ENCODE measurements at places on chromosomes 4 and X.

GRCh38 chr4:183961795-183962194 lies 56.7 kb downstream of the STOX2 start:
- DNase-seq, result no peak

GRCh38 chr4:70297576-70297975 lies 37.2 kb upstream of the CABS1 start:
- DNase-seq, result no peak

- DNase-seq, result no peak
Measured at GRCh38 chr4:10225096-10225495, 108.5 kb upstream of the WDR1 start.

- no peak for DNase-seq
Measured at GRCh38 chrX:20500949-20501348, 234.2 kb upstream of the RPS6KA3 start.

GRCh38 chr4:61953386-61953785 lies 753.3 kb downstream of the ADGRL3 start:
- DNase-seq, result no peak

- no peak for DNase-seq
Measured at GRCh38 chr4:85860066-85860740, 385.3 kb downstream of the ARHGAP24 start.

- DNase-seq, result no peak
Measured at GRCh38 chrX:155747520-155747919, 133.6 kb upstream of the VAMP7 start.

- no peak for DNase-seq
Measured at GRCh38 chrX:153970357-153971123, 1.1 kb downstream of the HCFC1 start.

DNA sequence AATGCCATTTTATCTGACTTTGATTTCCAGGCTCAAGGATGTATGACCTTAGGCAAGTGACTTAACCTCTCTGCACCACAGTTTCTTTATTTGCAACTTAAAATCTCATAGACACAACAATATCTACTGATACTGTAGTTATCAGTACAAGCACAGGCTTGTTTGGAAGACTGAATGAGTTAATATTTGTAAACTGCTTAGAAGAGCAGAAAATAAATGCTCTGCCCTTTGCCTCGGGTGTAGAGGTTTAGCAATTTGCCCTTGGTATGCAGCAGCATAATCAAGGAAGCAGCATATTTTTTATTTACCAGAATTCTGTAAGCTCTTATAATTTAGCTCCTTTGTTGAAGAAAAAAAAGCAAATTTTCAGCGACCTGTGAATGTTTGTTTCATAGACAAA lies 2.9 kb upstream of the CXCL1 start:
- DNase-seq, result no peak

DNA sequence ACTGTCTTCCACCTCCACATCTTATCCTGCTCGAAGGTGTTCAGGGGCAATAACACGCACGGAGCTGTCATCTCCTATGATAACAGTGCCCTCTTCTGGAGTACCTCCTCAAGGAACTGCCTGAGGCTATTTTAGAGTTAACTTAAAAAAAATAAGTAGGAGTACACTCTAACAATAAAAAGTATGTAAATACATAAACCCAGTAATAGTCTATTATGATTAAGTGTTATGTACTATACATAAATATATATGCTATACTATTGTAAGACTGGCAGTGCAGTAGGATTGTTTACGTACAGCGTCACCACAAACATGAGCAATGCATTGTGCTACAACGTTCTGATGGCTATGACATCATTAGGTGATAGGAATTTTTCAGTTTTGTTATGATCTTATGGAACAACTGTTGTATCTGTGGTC lies 34.5 kb upstream of the TLR2 start:
- DNase-seq, result no peak

- DNase-seq, result no peak
Measured at GRCh38 chr4:148255344-148255720, 186.9 kb downstream of the NR3C2 start.

GRCh38 chr4:182752158-182752910 lies 164.9 kb downstream of the DCTD start:
- no peak for DNase-seq

DNA sequence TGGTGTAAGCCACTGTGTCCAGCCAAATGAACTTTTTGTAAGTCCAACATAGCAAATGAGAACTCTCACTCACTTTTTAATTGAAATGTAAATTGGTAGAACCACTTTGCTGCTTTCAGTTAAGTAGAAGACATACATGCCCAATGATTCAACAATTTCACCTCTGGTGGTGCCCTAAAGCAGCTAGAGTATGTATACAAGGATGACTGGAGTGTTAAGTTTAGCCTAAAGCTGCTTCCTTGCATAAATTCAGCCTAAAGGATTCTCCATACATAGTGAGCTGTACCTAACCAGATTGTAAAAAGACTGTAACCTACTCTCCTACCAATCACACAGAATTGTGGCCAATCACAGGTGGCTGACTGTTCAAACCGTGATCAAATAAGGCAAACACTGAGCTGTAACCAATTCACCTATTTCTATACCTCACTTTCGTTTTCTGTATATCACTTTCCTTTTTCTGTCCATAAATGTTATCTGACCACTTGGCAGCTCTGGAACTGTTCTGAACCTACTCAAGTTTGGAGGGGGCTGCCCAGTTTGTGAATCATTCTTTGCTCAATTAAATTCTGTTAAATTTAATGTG lies 39.9 kb downstream of the PDS5A start:
- DNase-seq, result no peak

GRCh38 chr4:150289198-150289597 lies 211.0 kb downstream of the DCLK2 start:
- DNase-seq, result no peak

DNA sequence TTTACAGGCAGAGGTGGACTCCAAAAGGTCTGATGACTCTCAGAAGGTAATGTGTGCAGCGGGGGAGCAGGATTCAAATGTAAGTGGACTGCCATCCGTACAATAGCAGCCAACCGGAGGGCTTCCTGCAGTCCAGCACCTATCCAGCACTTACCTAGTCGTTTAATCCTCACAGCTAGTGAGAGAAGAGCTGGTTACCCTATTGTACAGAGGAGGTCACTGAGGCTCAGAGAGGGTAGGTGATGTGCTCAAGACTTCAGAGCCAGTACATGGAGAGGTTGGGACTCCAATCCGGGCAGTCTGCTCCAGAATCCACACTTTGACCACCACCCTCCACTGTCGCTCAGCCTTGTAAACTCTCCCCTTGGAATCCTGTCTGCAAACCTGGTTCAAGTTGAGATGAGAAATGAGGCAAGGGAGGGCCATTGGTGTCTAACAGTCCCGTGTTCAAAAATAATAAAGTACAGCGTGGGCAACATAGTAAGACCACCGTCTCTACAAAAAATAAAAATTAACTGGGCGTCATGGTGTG lies 22.5 kb upstream of the JAKMIP1 start:
- no peak for DNase-seq

DNA sequence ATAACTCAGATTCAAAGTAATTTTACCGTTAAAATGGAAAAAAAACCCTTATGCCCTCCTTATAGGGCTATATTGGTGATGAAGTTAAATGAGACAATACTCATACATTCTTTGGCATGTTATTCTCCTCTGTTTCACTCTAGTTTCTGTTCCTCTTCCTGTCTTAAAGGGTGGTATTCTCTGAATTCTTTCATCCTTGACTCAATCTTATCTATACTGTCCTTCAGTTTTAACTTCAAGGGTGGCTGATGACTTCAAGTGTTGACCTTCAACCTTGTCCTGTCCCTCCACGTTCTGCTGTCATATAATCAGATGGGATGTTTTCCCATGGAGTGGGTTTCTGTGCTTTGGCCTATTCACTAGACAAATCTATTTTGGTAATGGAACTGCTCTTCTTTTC lies 44.0 kb downstream of the ZNF518B start:
- DNase-seq, result no peak

GRCh38 chrX:22035236-22035635 lies 3.1 kb downstream of the PHEX start:
- DNase-seq, result no peak

DNA sequence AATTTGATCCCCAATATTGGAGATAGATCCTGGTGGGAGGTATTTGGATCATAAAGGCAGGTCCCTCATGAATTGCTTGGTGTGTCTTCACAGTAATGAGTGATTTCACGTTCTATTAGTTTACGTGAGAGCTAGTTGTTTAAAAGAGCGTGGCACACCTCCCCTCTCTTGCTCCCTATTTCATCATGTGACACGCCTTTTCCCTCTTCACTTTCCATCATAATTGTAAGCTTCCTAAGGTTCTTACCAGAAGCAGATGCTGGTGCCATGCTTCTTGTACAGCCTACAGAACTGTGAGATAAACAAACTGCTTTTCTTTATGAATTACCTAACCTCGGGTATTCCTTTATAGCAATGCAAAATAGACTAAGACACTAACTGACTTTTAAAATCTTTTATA lies 34.0 kb upstream of the FMR1 start:
- DNase-seq, result no peak
